Kidney (tissue), 22 donors: ENCODE measurements at places on chromosomes 6 and 20. TPM values are rescaled to one million over a fixed set of nuclear protein-coding genes. Genes with fewer than 3 reads are reported as not detected.
A peak's percentile ranks its signal among the peaks of the same experiment; 100 is the strongest.

The HLA-A gene
- 695 TPM for total RNA-seq

The SPATA25 gene
- total RNA-seq = 6.7 TPM

The MEI4 gene
- total RNA-seq = 1.2 TPM

The THEMIS gene
- total RNA-seq = 3.3 TPM

The KCNB1 gene
- total RNA-seq = 1.2 TPM

The GABBR1 gene
- total RNA-seq = 46.7 TPM

- peak; percentile 24 for DNase-seq
These were observed 39.2 kb upstream of the CDKN1A start for GRCh38 chr6:36639171-36639808.

DNA sequence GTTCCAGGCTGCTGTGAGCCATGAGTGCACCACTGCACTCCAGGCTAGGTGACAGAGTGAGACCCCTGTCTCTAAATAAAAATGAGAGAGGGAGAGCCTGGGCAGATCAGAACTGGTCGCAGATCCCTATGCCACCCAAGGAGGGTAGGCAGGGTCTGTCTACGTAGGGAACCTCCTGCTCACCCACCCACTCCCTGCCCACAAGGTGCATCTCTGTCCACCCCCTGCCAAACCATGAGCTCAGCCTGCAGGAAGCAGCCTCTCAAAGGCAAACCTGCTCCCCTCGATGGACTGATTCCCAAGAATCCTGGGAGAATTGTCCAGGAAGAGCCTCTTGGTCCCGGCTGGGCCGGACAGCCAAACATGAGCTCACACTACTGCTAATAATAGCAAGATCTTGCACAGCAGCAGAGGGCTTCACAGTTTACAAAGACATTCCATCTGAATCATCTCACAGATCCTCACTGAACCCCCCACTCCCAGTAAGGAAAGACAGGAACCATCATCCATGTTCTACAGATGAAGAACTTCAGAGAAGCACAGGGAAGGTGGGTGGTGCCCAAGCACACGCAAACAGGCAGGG lies 27.8 kb upstream of the TLDC2 start:
- peak; percentile 83 for DNase-seq

DNA sequence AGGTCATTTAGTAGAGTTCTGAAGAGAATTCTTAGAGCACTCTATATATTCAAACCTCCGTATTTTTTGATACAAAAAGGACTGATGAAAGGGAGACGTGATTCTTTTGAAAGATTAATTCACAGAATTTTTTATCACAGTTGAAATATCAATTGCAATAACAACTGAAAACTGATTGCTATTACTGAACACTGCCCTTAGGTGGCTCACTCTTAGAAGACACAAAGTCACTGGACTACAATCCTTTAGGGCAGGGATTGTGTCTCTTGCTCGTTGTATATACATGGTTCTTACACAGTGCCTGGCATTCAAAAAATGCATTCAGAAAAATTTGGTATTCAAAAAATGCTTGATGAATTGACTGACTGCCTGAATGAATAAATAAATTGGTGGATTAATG lies 17.1 kb upstream of the CALHM6 start:
- DNase-seq = no peak

DNA sequence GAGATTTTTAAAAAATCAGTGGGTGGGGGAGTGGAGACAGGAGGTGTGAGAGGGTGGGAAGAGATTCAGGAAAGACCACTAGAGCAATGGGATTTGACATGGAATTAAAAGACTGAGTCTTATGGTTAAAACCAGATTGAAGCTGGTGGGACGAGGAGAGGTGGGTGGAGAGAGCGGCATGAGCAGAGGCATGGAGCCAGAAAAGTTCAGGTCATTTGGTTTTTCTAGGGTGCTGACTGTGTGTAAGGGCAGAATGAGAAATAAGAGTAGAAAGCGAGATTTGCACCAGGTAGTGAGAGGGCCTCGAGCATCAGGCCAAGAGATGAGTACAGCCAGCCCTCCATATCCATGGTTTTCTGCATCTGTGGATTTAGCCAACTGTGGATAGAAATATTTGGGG lies 121.3 kb downstream of the TCP11 start:
- DNase-seq = no peak

DNA sequence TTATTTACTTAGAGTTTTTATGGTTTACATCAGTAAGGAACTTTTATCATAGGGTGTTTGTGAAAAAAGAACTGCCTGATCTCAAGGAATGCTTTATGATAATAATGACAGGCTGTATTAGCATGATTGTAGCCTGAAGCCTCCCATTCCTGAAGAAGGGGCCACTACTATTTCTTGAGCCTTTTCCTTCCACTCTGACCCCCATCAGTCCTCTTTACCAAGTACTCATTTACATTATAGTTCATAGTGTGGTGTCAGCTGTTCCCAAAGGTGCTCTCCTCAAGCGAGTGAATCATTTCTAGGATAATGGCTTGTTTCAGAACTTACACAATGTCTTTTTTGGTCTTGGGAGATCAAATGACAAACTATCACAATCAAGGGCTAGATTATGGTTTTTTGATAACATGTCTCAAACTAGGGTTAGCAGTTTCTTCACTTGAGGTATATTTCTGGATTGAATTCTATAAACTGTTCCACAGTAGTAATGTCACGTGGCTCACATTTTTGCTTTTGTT lies 283.6 kb downstream of the CDKAL1 start:
- no peak for DNase-seq

DNA sequence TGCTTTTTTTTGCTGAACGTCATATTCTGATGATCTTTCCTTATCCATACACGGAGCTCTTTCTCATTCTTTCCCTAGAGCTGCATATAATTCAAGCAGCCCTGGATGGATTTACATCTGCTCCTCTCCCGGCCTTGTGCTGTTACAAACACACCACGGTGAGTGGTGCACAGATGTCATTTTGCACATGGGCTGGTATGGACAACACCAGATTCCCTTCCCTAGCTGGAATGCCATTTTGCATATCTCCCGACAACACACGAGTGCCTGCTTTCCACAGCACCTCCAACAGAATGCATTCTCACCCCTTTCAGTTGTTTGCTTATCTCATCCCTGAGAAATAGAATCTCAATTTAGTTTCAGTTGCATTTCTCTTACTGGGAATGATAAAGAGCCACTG lies 69.5 kb upstream of the AFDN start:
- DNase-seq = no peak

- DNase-seq = no peak
These were observed 134.8 kb upstream of the INSM1 start for GRCh38 chr20:20233041-20233514.

DNA sequence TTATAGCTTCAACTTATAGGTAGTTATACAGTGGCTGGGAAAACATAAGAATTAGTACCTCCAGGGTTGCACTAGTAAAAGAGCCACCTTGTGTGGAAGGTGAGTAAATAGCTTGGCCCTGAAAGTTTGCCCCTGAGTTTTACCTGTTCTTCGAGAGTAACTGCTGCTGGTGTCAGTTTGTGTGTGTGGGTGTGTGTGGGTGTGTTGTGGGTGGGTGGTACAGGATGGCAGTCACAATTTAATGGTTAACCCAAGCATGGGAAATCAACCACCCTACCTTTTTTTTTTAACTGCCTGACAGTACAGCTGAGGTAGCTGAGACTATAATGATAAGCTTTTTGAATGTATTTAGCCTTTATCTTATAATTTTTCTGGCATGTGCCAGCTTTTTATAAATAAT lies 137.3 kb downstream of the STXBP5 start:
- DNase-seq = peak; percentile 54

DNA sequence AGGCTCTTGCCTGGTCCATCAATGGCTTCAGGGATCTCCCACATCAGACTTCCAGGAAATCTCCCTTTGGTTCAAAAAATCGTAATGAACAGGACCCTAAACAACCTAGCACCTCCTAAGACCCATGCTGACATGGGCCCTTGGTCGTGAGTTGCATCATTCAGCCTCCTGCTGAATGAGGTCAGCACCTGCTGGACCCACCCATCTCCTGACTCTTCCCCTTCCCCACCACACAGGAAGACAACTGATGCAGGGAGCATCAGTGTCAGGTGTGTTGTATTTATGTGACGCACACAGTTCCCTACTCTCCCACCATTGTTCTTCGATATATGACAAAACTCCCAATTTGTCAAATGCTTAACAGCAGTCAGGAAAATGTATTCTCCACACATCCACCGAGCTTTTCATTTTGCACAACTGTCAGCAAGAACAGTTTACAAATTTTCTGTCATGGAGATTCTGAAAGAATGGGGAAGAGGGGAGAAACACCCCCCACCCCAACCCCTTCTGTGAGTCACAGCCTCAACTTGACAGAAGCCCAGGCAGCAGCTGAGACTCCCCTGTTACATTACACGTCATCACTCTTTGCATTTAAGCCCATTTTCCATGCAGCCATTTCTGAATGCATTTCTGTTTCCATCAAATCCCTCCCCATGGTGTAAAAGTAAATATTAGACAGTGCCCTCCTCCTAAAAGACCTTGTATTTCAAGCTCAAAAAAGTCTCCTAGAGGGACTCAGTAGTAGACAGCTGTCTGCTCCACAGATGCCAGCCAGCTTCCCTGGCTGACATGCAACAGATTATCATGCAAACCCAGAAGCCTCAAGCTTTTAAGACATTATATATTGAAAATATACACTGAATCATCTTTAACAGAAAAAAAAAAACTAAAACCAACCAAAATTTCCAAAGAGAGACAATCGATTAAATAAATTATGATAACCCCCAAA lies 577.5 kb downstream of the PTPRT start:
- no peak for DNase-seq

DNA sequence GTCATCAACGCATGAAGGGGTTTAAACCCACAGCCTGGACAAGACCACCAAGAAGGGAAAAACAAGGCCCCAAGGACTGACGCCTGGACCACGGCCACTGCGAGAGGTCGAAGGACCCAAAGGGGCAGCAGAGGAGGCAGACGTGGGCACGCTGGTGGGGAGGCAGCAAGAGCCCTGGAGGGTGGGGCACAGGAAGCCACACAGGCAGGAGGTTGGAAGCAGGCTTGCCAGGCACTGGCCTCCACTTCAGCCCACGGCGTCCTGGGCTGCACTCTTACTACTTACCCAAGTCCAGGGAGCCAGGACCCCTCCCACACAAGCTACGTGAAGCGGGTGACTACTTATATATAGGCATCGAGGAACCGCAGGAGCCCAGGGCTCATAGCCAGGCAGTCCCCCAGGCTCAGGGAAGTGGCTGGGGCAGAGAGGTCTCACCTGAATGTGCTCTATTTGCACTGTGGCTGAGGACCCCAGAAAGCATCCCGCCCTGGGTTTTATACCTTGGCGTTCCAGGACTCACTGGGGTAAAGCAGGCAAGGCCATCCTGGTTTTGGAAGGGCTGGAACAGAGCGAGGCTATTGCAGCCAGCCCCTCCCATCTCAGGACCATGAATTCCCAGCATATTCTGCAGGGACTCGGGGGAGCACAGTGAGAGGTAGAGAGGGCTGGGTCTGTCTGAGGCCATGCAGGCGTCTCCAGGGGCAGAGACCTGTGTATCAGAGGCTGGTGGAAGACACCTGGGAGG lies 113.8 kb upstream of the AFDN start:
- DNase-seq = no peak

DNA sequence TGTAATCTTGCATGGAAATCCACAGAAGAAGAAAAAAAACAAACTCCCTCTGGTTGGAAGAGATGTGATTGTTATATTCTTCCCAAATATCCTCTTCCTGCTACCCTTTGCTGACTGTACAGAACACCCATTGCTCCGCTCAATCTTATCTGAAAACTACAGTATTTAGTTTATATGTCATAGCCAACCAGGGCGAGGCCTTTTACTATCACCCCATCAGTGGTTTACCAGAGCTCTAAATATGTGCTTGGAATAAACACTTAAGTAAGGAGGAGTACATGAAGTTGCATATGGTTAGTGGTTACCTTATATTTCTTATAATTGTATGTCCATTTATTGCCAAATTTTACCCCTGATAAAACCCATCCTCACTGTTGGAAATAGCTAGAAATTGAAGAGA lies 12.2 kb downstream of the PRL start:
- DNase-seq = no peak
